Thoracic aorta (tissue), 2 donors: ENCODE measurements at places on chromosomes 16 and 17.

GRCh38 chr17:77494664-77495435 lies 354.1 kb downstream of the SEC14L1 start:
- H3K36me3 ChIP-seq: peaks cover 52% of the 10 kb centered on the region
- no peak overlapping the region for H3K4me3 ChIP-seq
- DNase-seq: peak; percentile 49
- H3K27ac ChIP-seq: no peak overlapping the region
- no peaks in the 10 kb centered on the region for H3K27me3 ChIP-seq
- peaks cover 4% of the 10 kb centered on the region for H3K4me1 ChIP-seq

- peaks cover 47% of the 10 kb centered on the region for H3K27me3 ChIP-seq
- no peaks in the 10 kb centered on the region for H3K36me3 ChIP-seq
- peaks cover 22% of the 10 kb centered on the region for H3K4me1 ChIP-seq
- peak within 1 kb of the TSS; percentile 45 for H3K4me3 ChIP-seq
- DNase-seq: no peak
Measured at GRCh38 chr16:3187798-3188674, at the start of gene OR1F1. Gene OR1F1, plus strand, starts transcription at chr16:3188204.

DNA sequence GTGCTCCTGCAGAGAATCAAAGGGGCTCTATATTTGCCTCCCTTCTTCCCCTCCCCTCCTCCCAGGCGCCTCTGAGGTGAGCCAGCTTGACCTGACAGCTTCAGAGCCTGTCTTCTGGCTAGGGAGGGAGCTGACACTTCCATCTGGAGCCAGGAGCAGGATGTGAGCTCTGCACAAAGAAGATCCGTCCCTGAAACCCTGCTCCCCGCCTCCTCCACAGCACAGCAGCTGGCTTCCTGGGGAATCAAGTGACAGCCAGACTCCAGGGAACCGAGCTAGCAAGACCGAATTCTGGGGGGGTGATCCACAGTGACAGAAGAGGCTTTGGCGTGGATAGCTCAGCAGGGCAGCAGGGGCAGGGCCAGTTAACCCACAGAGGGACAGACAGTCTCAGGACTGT lies 37.2 kb downstream of the CCDC182 start:
- H3K36me3 ChIP-seq: no peaks in the 10 kb centered on the region
- no peak for DNase-seq
- no peaks in the 10 kb centered on the region for H3K27me3 ChIP-seq
- H3K4me3 ChIP-seq: no peak overlapping the region
- no peak overlapping the region for H3K27ac ChIP-seq

DNA sequence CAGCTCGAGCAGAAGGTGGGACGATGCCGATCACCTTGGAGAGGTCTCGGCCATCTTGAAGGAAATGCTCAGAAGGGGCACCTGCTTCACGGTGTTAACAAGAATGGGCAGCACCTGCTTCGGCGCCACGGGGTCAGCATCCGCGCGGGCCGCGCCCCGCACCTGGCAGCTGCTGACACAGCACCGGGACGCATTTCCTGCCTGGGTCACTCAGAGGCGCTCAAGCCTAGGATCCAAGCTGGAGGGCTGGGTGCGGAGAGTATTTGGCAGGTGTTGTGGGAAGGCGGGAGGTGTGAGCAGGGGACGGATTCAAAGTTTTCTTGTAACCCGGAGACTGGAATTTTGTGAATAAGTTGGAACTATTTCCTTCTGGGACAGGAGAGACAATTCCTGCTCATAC lies 39.3 kb upstream of the AKTIP start:
- H3K27ac ChIP-seq: no peak overlapping the region
- no peaks in the 10 kb centered on the region for H3K36me3 ChIP-seq
- no peak overlapping the region for H3K4me3 ChIP-seq
- no peaks in the 10 kb centered on the region for H3K27me3 ChIP-seq
- DNase-seq: no peak
- no peaks in the 10 kb centered on the region for H3K4me1 ChIP-seq

- H3K27me3 ChIP-seq: no peaks in the 10 kb centered on the region
- no peak overlapping the region for H3K4me3 ChIP-seq
- H3K27ac ChIP-seq: no peak overlapping the region
- H3K36me3 ChIP-seq: no peaks in the 10 kb centered on the region
- peaks cover 50% of the 10 kb centered on the region for H3K4me1 ChIP-seq
- peak; percentile 23 for DNase-seq
Measured at GRCh38 chr17:43694081-43694870, 32.6 kb upstream of the MEOX1 start.

DNA sequence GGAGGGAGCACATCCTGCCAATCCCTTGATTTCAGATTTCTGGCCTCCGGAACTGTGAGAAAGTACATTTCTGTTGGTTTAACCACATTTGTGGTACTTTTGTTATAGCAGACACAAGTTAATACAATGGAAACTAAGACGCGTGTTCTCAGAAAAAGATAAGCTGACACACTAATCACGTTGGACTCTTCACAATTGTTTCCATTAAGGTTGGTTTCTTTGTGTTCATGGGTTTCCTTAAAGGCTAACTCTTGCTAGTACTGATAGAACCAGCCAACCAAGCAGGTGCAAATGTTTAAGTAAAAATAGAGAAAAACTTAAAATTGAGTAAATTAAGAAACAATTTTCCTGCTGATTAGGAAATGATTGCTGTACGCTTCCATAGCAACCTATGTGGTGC lies 59.4 kb downstream of the CMC2 start:
- no peaks in the 10 kb centered on the region for H3K4me1 ChIP-seq
- no peak overlapping the region for H3K4me3 ChIP-seq
- DNase-seq: no peak
- no peak overlapping the region for H3K27ac ChIP-seq
- H3K27me3 ChIP-seq: no peaks in the 10 kb centered on the region

DNA sequence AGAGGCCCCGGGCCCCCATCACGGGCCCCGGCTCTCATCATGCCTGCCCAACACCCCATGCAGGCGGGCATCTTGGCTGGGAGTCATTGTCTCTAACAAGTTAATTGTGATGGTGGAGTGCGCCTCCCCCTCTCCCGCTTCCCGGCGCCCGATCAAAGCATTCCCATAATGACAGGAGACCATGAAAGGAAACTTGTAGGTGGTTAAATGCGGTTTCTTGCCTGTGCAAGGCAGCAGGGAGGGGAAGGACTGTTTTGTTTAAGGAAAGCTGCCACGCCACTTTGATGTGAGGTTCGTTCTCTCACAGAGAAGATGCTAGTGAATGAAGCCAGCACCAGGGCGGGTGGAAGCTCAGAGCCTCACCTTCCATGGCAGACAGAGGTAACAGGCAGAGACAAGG lies 45.4 kb downstream of the C16orf78 start:
- H3K4me1 ChIP-seq: no peaks in the 10 kb centered on the region
- no peaks in the 10 kb centered on the region for H3K36me3 ChIP-seq
- no peaks in the 10 kb centered on the region for H3K27me3 ChIP-seq

- H3K4me3 ChIP-seq: no peak overlapping the region
- H3K27ac ChIP-seq: no peak overlapping the region
- H3K4me1 ChIP-seq: no peaks in the 10 kb centered on the region
- no peak for DNase-seq
- H3K36me3 ChIP-seq: no peaks in the 10 kb centered on the region
Measured at GRCh38 chr17:31428512-31428911, 37.0 kb downstream of the RAB11FIP4 start.
